Tongue (tissue), 3 donors: ENCODE measurements at places on chromosomes 4 and X.
A peak's percentile ranks its signal among the peaks of the same experiment; 100 is the strongest.

GRCh38 chr4:44965435-44966095 lies 239.2 kb upstream of the GNPDA2 start:
- DNase-seq: no peak

DNA sequence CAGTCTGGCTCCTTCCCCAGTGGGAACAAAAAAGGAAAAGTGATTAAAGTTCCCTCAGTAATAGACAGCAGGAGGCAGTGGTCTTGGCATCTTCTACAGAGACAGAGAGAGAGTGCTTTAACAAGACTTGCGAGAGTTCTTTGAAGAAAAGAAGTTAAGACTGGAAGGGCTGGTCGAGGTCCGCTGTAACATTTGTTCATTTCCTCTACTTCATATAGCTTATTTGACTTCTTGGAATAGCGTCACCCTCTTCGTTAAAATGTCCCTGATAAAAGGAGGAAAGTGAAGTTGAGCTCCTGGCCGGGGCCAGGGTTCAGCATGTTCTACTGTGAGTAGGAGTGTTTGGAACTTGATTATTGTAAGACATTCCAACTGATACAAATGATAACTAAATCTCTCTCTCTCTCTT lies 179.8 kb downstream of the SLIT2 start:
- DNase-seq: no peak

DNA sequence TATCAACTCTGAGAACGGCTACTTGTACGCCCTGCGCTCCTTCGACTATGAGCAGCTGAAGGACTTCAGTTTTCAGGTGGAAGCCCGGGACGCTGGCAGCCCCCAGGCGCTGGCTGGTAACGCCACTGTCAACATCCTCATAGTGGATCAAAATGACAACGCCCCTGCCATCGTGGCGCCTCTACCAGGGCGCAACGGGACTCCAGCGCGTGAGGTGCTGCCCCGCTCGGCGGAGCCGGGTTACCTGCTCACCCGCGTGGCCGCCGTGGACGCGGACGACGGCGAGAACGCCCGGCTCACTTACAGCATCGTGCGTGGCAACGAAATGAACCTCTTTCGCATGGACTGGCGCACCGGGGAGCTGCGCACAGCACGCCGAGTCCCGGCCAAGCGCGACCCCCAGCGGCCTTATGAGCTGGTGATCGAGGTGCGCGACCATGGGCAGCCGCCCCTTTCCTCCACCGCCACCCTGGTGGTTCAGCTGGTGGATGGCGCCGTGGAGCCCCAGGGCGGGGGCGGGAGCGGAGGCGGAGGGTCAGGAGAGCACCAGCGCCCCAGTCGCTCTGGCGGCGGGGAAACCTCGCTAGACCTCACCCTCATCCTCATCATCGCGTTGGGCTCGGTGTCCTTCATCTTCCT lies 2.7 kb downstream of the PCDH10 start:
- peak; percentile 46 for DNase-seq

DNA sequence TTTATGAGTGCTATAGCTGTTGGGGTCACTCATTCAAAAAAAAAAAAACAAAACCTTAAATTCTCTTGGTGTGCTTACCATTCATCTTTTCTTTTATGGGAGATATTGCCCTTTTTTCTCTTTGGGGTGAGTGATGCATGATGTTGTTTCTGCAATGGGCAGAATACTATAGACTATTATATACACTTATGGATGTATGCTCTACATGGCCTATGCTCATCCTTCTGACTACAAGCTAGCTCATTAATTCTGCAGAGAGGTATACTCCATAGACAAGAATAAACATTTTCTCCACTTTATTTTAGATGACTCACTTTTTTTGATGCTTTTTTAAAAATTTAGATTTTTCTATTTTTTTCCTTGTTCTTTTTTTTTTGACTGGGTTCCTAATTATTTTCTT lies 160.3 kb upstream of the ANK2 start:
- DNase-seq: no peak

DNA sequence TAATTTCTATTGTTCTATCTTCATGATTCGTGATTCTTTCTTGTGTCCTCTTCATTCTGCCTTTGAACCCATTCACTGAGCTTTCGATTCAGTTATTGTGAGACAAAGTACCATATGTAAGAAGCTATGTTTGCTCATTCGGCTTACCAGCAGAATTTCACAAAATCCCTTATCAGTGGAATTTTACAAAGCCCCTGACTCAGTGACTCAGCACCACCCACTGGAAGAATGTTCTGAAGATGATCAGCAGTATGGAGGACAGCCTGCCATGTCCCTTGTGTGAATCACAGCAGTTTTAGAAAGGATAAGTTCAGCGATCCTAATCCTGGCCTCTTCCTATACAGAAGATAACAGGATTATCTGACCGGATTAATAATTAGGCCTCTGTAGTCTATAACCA lies 5.8 kb upstream of the UXT start:
- DNase-seq: no peak

DNA sequence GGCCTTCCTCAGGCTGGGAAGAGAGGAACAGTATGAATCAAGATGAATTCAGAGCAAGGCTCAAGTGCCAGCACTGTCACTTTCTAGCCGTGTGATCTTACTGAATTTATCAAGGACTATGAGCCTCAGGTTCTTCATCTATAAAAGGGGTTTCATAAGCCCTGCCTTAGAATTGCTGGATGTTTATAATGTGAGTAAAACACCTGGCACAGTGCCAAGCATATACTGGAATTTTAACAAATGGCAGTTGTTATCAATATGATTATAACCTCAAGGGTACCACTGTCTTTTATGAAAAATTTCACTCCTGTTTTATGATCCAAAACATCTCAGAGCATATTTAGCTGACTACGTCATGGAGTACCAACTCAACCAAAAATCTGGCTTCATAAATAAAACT lies 4.0 kb downstream of the MAGEC2 start:
- DNase-seq: no peak
